Natural killer cell (primary cell): ENCODE measurements at places on chromosomes 12 and 14.

DNA sequence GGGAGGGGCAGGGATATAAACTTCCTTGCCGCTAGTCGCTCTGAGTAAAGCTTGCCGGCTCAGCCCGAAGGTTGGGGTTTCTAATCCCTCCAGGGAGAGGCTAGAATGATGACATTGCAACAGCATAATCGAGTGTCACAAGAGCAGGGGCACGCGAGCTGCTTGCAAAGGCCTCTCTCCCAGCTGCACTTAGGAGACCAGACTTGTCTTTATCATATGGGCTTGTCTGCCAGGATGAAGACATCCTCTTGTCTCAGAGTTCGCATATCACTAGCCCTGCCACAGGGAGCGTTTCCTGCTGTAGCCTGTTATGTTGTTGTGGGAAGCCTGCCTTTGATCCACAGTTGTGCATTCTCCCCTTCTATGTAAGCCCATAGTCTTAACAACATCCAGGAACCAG is 180.0 kb downstream of the ESR2 start:
- DNase-seq = no peak

DNA sequence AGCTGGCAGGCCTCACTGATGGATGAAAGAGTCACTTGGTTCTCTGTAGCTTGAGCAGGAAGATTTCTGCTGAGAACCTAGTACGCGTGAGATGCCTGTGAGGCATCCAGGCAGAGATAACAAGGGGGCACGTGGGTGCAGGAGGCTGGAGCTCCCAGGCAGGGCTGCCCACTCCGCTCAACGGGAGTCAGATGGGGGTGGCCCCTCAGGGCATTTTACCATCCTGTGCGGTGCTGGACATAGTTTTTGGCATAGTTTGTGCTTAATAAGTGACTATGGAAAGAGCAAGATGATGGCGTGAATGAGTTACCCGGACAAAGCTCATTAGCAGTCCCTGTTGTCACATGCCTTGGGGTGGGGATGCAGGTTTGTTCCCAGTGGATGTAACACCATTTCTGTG is 182.8 kb downstream of the TSPAN9 start:
- no peak for DNase-seq

DNA sequence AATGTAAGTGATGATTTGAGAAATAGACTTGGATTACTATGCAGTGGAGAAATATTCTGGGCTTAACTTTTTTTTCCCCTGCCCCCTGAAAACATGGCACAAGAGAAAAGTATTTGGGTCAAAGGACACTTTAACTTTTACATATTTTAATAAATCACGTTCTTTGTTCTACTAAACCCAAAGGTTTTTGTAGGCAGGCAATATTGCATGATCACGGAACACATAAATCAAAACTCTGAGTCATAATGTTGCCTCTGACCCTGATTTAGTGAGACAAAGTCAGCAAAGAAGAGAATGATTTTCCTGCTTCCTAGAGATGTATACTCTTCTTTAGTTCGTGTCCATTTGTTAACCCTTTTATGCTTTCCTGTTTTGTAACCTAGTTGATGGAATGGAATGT is 38.0 kb downstream of the ABCD2 start:
- DNase-seq = no peak

DNA sequence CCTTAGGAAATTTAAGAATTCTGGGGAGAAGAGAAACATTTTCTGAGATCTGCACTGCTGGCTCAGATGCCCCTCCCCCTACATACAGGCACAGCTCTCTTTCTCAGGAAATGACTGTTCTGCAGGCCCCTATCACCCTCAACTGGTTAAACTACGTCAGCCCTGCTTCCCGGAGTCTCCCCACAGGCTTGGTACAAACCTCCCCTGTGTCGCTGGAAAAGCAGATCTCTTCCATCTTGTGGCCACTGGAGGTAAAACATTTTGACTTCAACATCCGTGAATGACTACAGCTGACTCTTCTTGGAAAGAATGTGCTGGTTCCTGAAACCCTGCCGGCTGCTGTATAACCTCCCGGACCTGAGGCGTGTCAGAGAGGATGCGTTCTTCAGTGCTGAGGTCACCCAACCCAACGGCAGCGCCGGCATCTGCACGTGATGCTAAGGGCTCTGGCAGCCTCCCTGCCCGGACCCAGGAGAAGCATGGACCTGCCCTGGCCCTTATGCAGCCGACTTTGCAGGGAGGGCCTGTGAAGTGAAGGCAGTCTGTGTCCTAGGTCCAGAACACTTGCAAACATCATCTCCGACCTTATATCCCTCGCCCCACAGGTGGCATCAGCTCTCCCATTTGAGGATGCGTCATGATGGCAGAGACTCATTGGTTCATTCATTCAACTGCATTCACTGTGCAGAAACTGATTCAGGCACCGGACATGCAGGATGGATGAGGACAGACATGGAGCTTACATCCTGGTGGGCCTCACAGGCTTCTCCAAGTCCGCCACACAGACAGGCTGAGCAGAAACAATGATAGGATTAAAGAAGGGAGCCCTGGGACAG is 129.2 kb downstream of the GCH1 start:
- peak; percentile 81 for DNase-seq

- DNase-seq = no peak
These were observed 171.0 kb downstream of the ADGRD1 start for GRCh38 chr12:131124487-131125280.

GRCh38 chr12:9928607-9929006 is 3.6 kb downstream of the CLEC2A start:
- no peak for DNase-seq

- DNase-seq = no peak
These were observed 48.0 kb downstream of the TGFB3 start for GRCh38 chr14:75933712-75934296.

DNA sequence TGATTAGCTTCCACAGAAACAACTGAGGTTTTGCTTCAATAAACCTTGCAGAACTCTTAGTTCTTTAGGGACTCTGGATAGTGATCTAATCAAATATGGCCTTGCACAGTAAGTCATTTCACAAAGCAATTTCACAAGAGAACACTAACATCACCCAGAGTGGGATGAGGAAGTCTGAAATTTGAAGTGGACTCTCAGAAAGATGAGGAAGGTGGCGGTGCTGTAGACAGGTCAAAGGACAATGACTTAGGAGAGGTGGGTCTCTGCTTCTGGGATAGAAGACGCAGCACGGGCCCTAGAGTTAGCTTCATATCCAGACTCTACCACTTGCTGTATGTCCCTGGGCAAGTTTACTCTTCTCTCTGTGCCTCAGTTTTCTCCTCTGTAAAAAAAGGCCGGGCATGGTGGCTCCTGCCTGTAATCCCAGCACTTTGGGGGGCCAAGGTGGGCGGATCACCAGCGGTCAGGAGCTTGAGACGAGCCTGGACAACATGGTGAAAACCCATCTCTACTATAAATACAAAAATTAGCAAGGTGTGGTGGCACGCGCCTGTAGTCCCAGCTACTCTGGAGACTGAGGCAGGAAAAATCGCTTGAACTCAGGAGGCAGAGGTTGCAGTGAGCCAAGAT is 18.9 kb downstream of the FOS start:
- DNase-seq = no peak

GRCh38 chr12:94404854-94405253 is 54.8 kb downstream of the CEP83 start:
- DNase-seq = no peak

DNA sequence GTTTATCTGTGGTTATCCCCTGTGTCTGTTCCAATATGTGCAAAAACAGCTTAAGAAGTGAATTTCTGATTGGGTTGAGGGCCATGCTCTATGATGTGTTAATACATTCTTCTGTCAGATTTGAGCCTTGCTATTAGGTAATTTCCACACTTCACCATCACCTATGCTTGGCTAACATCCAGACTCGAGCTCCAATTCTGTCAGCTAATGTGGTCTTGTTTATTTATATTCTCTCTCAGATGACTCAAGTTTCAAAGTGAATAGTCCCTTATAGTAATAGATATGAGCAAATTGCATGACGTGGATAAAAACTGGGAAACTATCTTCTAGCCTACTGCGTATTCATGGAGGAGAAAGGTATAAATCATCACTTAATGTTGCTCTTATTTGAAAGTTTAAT is 451.3 kb downstream of the SNAPC1 start:
- no peak for DNase-seq

DNA sequence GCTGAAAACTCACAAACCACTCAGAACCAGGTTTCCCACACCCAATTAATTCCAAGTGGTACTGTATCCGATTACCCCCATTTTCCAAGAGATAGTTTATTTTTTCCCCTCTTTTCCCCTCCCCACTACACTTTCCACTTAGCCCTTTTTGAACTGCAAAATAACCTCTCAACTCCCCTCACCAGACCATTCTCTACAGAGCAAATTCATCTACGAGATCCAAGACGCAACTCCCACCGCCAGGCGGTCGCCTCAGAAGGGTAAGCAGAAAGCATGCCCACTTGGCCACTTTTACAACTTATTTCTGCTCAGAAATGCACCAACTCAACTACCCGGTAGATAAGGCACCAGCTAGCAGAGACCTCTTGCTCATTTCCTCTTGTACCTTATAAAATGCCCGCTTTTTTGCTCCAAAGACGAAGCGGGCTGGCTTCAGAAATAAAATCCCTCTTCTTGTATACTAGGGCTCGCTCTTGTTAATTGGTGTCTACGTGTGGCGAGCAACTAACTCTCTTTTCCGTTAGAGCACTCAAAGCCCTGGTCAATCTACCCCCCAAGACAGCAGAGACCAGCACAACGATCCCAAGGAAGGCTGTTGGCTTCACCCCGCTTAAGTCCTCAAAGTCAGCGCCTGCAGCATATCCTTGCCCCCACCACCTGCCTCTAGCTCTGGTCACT is 910 bp upstream of the SRP54 start:
- peak; percentile 30 for DNase-seq

DNA sequence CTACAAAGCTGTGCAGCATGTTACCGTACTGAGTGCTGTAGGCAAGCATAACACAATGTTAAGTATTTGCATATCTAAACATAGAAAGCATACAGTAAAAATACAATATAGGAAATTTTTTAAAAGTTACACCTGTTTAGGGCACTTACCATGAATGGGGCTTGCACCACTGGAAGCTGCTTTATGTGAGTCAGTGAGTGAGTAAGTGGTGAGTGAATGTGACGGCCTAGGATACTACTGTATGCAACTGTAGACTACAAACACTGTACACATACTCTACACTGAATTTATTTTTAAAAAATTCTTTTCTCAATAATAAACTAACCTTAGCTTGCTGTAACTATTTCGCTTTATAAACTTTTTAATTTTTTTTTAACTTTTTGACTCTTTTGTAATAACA is 82.1 kb upstream of the FSCB start:
- no peak for DNase-seq

DNA sequence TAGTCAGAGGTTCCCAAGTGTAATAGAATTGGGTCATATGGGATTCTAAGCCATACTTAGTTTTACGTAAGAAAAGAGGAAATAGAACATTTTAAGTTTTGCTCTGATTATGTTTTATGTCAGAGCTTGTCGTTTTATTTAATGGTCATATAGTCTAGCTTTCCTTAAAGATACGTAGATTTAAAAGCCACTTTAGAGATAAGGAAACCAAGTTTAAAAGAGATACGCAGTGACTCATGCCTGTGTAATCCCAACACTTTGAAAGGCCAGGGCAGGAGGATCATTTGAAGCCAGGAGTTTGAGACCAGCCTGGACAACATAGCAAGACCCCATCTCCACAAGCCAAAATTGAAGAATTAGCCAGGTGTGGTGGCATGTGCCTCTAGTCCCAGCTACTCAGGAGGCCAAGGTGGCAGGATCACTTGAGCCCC is 19.5 kb downstream of the MAPK1IP1L start:
- DNase-seq = no peak

DNA sequence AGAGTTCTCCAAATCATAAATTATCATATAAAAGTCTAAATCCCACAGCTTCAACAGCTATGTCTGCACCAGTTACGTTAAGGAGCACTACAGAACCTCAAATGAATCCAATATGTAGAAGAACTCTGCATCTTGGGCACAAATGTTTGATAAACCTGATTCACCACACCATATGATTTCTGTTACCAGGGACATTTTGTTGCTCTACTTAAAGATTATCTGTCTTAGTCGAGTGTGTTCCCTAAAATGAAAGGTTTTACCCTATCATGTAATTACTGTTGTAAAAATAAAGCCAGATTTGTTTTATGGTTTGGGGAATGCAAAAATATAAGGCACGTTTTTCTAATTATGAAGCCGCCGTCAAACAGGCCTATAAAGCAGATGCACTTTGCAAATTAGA is 363.1 kb downstream of the EGLN3 start:
- no peak for DNase-seq

GRCh38 chr12:61220337-61220736 is 1039.9 kb upstream of the USP15 start:
- DNase-seq = no peak

- DNase-seq = no peak
These were observed 522.5 kb upstream of the ATXN7L3B start for GRCh38 chr12:74015118-74015517.

DNA sequence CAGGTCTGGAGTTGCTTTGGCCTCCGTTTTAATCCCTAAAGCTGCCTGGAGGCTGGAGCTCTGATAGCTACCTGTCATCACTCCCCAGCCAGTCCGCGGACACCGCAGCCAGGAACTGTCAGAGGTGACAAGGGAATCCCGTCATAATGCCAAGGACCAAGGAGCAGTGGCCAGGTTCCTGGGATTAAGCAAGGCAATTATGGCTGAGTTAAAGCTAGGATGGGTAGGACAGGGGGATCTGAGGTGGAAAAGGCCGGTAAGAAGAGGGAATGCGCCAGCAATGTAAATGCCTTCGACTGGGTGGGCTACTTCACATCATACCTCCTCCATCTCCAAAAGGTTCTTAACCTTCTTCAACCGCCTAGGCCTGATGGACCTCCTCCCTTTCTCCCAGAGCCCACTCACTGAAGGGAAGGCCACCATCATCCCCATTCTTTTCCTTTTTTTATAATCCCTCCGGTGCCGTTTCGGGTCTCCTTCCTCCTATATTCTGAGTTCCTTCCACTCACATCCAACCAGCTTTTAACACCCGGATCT is 1.9 kb downstream of the PPP1R3E start:
- DNase-seq = no peak

DNA sequence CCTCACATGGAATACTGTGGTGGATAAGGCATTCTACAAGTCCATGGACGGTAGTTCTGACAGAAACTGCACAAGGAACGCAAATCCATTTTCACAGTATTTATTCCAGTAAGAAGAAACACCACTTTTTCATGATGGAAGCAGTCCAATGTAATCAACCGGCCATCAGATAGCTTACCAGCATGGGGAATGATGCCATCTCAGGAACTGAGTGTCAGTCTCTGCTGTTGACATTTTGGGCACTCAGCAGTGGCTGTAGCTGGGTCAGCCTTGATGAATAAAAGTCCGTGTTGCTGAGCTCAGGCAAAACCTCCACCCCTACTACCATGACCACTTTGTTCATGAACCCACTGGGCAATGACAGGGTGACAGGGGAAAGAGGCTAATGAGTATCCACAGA is 103.4 kb downstream of the PLCZ1 start:
- no peak for DNase-seq

DNA sequence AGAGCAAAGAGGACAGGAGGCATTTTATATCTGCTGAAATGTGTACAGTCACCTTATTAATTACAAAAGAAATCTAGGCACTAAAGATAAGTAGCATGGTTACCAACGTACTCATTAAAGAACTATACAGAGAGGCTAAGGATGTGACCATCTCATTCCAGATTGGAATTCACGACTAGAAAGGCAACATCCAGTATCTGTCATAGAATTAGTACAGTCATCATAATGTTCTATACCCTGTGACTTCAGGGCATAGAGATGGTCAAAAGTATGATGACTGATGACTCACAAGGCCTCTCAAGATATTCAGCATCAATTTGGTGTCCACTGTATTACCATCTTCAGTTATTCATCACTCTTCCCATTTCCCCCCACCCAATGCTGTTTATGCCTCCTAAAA is 144.0 kb upstream of the PLEKHG7 start:
- no peak for DNase-seq
